ENCODE measurements at places on chromosomes 4 and X. TPM values are rescaled to one million over a fixed set of nuclear protein-coding genes. Genes with fewer than 3 reads are reported as not detected.

Gene TLR7
- total RNA-seq = not detected

Gene FAM184B
- not detected for total RNA-seq

Gene SLC10A4
- not detected for total RNA-seq

Gene SMPX
- total RNA-seq = not detected

Gene MAOB
- 0.12 TPM for total RNA-seq

Gene PPP1R2C
- not detected for total RNA-seq

Measured in smooth muscle cell of the coronary artery (primary cell).